Airway epithelial cell (primary cell): ENCODE measurements at places on chromosomes 7 and 10. TPM values are rescaled to one million over a fixed set of nuclear protein-coding genes. Genes with fewer than 3 reads are reported as not detected.

TIMM23 gene
- total RNA-seq: 93.3 and 102 TPM in 2 replicates

OPALIN gene
- not detected in 2 replicates for total RNA-seq

LRRC61 gene
- 11.0 and 11.1 TPM in 2 replicates for total RNA-seq

PCDH15 gene
- total RNA-seq: not detected in 2 replicates

CDC14C gene
- total RNA-seq: not detected in 2 replicates

SSMEM1 gene
- total RNA-seq: not detected in 2 replicates

SFMBT2 gene
- total RNA-seq: 0.05 and 0.14 TPM in 2 replicates

PLAU gene
- total RNA-seq: 167 and 177 TPM in 2 replicates

SAMD9L gene
- total RNA-seq: 0.19 and 0.85 TPM in 2 replicates

VSTM4 gene
- total RNA-seq: 0.05 and 0.07 TPM in 2 replicates

BZW2 gene
- total RNA-seq: 132 and 142 TPM in 2 replicates

IFIT2 gene
- total RNA-seq: 0.19 and 0.28 TPM in 2 replicates

APBB1IP gene
- not detected in 2 replicates for total RNA-seq

C1QL3 gene
- total RNA-seq: not detected in 2 replicates

SLC39A12 gene
- total RNA-seq: not detected in 2 replicates

PKD2L1 gene
- total RNA-seq: not detected in 2 replicates

TMEM213 gene
- not detected in 2 replicates for total RNA-seq

C7orf33 gene
- not detected in 2 replicates for total RNA-seq

RASSF4 gene
- total RNA-seq: 0.60 and 2.4 TPM in 2 replicates

CRTAC1 gene
- total RNA-seq: not detected in 2 replicates

FEZF1 gene
- not detected in 2 replicates for total RNA-seq

FAM25A gene
- 20.3 and 29.8 TPM in 2 replicates for total RNA-seq

RBM20 gene
- 0.28 and 1.3 TPM in 2 replicates for total RNA-seq
